ENCODE measurements at places on chromosomes 5 and 9.

- no peak for DNase-seq
These were observed 357 bp downstream of the PTGDS start for GRCh38 chr9:136977649-136978072.

- no peak for DNase-seq
These were observed 57.3 kb upstream of the UBAC1 start for GRCh38 chr9:136018257-136019031.

- no peak for DNase-seq
These were observed 157.8 kb downstream of the KCTD16 start for GRCh38 chr5:144328494-144328893.

- DNase-seq = no peak
These were observed 426.2 kb downstream of the MTRR start for GRCh38 chr5:8295141-8295540.

DNA sequence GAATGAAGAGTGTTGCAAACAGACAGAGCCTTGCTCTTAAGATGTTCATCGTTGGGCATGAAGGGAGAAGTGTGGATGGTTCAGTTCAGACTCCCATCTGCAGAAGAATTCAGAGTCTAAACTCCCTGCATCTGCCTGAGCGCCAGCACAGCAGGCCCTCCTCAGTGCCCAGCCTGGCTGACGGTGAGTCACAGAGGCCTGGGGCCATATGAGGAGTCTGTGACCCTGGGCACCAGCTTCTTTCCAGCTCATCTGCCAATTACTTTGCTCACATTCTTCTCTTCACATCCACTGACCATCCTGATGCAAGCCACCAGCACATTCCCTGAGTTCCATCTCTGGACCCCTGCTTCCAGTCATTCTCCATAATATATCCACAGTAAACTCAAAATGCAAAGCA, 401.1 kb upstream of the TRPC7 start:
- no peak for DNase-seq

- no peak for DNase-seq
These were observed 20.2 kb downstream of the GRAMD2B start for GRCh38 chr5:126443374-126443851.

DNA sequence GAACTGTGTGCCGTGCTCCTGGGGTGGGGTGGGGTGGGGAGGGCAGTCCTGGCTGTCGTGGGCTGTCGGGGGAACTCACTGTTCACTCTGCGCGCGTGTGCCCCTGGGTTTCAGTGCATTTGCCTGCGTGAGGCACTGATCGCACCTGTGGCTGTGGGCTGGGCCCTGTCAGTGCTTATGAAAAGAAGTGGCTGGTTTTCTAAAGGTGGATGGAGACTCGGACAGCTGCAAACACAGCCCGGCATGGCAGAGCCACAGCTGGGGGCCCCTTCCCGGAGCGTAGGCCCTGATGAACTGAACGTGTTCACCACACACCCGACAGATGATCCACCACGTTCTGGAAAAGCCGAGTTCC, 42.7 kb downstream of the NKD2 start:
- DNase-seq = no peak

GRCh38 chr9:36135741-36136271, 727 bp upstream of the GLIPR2 start:
- peak; percentile 13 for DNase-seq

GRCh38 chr9:100869326-100869725, 159.2 kb upstream of the PLPPR1 start:
- DNase-seq = no peak

DNA sequence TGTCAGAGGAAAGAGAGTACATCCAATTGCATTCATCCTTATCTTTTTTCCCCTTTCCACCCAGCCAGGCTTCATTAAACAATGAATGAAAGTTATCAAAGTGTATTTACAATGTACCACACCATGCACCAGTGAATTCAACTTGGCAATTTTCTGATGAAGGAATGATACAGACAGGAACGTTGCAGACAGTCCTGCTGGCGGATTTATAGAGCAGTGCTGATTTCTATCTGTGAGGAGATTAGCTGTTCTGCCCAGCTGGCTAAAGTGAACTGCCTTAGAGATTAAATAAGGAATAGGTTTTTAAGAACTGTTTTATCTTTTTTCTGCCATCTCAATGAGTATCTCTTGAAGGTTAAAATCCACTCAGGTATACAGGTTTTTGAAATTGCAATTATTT, 403.9 kb downstream of the CDH18 start:
- DNase-seq = no peak

DNA sequence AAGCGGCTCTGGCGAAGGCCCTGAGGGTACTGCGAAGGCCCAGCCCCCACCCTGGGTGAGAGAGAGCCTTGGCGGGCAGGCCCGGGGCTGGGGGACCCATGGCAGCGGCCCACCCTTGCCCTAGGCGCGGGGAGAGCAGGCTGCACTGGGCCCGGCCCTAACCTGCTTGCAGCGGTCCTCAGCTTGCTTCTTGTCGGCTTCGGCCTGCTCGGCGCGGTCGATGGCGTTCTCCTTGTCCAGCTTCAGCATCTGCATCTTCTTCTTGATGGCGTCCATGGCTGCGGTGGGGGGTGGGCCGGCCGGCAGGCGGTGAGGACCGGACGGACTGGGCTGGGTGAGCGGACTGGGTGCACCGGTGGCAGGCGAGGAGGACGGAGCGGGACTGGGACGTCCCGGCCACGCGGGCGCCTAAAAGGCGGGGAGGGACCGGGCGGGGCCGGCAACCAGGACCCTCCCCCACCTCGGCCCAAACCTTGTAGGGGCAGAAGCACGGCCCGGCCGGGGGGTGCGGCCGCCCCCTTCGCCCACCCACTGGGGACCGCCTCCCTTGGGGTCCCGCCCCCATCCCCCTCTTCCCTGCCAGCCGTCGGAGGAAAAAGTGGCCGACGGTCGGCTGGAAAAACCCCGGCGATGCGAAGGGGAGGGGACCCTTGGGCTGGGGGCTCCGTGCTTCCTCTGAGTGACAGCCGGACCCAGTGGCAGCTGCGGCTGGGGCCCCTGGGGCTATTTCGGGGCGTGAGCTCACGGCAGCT, at the start of gene TPM2:
Gene TPM2, minus strand, starts transcription at position 384 of the 752 bp plus-strand sequence. Its CDS starts 108 bp downstream, at position 276.
- DNase-seq = no peak

- DNase-seq = no peak
These were observed 452.0 kb downstream of the ENC1 start for GRCh38 chr5:74188351-74189105.

DNA sequence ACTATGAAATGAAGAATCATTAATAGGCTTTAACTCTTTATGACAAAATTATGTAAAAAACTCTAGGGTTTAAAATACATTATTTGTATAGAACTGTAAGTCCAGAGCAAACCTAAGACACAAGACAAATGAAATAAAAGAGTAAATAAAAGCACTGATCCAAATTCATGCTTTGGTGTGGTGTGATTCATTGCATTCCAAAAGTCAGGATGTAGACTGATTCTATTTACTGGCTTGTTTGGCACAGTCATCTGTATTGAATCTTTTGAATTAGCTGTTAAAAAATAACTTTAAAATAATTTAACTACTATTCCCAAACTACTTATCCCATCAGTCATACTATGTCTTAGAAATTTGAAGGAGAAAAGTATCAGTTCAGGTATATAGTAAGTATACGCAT, 31.1 kb downstream of the IL4 start:
- DNase-seq = no peak

GRCh38 chr5:10567781-10568321, 4.0 kb downstream of the ANKRD33B start:
- DNase-seq = no peak

- no peak for DNase-seq
These were observed 12.5 kb upstream of the PARP8 start for GRCh38 chr5:50653946-50654345.

DNA sequence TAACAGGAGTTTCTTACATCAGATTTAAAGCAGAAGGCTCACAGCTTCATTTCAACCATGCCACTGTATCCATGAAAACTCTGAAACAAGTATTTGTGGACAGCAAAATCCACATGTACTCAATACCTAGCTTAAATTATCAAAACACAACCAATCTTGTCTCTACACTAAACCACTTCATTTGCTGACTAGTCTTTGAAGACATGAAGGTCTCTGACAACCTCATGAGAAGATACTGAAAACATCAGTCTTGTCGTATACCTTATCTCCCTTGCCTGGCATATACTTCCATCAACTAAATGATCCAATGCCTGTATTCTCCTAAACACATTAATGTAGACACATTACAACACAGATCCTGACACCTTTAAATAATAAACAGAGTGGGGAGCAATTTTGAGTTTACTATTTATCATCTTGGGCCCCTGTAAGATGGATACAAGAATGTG, 2.9 kb downstream of the RPS23 start:
- DNase-seq = no peak

DNA sequence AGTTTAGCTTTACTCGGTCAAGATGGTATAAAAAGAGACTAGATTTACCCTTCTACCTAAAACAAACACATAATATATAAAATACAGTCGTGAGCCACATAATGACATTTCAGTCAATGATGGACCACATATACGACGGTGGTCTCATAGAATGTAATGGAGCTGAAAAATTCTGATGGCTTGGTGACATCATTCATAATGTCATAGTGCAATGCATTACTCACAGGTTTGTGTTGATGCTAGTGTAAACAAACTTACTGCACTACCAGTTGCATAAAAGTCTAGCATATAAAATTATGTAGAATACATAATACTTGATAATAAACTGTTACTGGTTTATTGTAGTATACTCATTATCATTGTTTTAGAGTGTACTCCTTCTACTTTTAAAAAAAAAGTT, 115.9 kb upstream of the GDNF start:
- no peak for DNase-seq

DNA sequence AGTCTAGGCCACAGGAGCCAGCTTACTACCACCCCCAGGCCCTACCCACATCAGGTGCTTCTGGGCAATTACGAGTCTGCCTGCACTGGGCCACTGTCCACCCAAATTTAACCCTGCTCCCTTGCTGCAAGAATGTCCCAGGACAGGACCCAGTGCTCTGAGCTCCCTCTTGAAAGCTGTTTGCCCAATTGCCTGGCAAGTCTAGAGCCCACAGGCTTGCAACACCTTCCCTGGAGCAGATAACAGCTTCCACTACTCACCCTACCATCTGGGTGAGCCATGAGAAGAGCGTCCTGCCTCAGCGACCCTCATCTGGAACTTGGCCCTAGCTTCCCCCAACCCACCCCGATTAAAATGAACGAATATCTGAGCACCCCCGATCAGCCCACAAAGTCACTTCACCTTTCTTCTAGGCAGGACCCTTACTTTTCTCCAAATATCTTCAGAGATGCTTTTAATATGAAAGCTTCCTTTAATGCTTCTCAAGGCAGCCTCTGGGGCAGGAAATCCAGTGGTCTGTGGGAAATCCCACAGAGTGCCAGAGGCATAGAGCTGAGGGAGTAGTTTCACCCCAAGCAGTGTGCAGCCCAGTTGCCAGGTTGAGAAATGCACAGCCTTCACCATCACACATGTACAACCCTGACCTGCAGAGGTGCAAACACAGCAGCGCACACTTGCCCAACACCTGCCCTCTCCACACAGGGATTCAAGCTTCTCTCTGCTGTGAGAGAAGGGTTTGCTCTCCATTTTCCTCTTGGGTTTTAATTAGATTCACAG, 10.6 kb downstream of the ACSL6 start:
- no peak for DNase-seq

GRCh38 chr9:136220017-136220729, 15.2 kb upstream of the LHX3 start:
- DNase-seq = no peak

DNA sequence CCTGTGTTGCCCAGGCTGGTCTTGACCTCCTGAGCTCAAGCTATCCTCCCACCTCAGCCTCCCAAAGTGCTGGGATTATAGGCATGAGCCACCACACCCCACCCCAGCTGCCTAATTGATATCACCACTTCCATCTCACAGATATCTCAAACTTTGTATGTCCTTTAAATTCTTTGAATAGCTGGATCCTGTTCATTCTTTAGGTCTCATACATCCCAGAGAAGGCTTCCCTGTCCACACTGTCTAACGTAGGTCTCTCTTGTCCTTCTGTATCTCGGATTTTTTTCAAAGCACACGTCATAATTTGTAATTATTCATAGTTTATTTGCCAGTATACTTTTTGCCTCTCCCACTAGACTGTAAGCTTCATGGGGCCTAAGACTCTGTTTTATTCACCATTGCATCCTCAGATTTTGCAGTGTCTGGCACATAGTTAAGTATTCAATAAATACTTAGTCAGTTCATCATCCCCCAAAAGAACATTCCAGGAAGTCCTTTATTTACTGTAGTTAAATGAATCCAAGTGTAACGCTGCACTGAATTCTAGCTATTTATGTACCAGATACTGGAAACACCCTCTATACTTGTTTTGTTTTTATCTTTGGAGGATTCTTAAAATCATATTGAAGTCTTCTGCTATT, 10.5 kb downstream of the ARSK start:
- no peak for DNase-seq

- no peak for DNase-seq
These were observed 8.2 kb downstream of the ST6GALNAC4 start for GRCh38 chr9:127908660-127908926.

Measured in HAP-1 (cell line).